ENCODE measurements at places on chromosomes 7 and 10.

DNA sequence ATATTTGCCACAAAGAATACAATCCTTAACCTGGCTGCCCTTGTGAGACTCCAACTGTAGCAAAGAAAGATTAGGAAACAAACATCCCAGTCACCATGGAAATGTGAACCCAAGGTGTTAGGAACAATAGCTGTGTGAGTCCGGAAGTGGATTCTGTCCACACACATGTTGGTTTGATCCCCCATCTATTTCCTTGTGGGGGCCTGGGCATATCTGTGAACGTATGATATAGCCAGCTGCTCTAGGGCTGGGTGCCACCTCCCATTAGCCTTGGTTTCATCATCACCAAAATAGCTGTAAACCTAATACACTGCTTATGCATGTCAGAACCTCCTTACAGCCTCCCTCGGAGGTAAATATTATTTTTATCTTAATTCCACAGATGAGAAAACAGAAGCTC is 26.4 kb downstream of the GRK5 start:
- DNase-seq: no peak

- no peak for DNase-seq
Measured at GRCh38 chr7:46814516-46815250, 767.2 kb downstream of the TNS3 start.

DNA sequence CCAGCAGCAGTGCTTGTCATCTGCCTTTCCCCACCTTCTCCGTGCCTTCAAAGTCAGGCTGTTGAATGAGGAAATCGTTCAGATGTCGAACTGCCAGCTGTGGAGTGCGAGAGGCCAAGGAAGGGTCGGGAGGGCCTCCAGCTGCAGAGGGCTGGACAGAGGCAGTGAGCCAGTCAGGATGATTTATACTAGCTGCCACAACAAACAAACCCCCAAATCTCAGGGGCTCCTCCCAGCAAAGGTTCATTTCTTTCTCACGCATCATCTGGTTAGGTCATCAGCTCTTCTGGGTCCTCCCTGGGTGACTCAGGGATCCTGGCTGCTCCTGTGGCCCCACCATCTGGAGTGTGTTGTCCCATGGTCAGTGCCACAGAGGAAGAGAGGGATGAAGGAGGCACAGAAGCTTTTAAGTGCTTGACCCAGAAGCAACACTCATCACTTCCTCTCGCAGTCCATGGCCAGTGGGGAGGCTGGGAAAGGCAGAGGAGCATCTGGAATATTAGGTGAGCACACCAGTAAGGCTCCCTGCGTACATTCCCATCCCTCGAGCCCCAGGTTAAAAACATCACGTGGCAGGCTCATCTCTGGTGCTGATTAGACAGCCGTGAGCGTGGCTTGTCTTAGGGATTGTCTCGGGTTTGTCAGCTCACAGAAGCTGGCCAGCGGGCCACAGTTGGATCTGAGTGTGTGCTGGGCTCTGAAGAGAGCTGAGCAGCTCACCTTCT is 140.7 kb downstream of the RGS10 start:
- DNase-seq: peak; percentile 98

GRCh38 chr10:112637901-112638300 is 190.9 kb downstream of the VTI1A start:
- DNase-seq: no peak

DNA sequence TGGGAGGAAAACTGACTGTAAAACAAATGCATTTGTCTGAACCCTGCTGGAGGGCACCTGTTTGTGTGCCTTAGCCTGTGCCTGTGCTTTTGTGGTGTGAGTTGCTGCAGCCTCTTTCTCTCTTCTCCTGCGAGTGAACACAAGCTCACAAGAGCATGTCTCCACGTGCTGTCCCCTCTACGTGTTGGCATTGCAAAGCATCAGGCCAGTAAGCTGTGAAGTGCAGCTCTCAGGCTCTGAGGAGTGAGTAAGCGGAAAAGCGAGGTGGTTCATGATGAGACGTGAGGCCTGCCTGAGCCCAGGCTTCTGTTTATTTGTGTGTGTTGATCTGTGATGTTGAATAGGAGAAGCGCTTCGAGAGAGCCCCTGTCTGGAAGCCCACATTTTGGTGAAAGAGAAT is 85.6 kb upstream of the PDCD4 start:
- DNase-seq: no peak

GRCh38 chr10:92240289-92241157 is 50.4 kb downstream of the CPEB3 start:
- DNase-seq: no peak

DNA sequence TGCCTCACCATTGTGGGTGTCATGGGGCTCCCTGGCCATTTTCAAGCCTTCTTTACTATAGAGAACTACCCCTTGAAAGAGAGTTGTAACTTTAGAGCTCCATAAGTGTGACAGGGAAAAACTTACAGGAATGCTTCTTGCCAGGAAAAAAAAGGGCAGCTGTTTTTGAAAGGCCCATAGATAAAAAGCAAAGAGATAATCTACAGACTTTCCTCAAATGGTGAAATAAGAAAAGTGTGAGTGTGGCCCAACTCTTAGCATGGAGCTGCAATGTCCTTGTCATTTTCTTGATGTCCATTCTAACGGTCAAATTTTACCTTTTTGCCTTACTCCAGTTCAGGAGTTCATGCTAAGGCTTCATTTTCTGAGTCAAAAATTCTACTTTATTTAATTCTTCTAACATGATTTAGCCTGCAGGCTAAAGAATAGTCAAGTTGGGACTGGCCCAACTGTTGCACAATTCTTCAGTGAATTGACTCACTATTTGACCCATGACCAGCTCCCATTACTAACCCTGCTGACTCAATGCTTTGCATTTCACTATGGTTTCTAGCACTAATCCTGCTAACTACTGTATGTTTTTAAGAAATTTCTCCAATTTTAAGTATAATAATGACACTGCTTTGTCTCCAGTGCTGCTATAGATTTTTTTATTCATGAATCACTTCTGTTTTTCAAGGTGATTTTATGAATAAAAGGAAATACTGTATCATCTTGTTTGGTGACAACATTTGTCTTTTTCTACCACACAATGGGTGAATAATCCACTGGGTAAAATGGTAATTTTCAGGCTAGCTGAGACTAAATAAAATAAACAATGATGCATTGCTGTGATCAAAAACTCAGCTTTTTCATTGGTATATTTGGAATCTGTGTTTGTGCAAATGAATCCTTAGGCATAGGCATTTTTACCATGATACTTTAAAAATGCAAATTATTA is 41.4 kb upstream of the SGCE start:
- peak; percentile 92 for DNase-seq

DNA sequence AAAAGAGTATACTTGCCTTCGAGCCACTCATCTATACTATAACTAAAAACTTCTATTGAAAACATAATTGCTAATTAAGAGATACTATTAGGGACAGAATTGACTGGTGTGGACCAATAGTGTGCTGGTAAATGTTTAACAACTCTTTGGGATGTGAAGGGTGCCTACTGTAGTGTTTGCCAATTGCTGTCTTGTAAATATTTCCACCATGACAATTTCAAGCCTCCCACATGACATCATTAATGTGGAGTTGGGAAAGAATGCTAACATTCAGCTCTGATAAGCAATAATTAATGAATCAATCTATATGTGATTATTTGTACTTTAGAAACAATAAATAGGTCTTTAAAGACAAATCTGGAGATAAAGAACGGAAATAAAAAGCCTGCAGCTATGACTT is 136.8 kb downstream of the DGKB start:
- DNase-seq: no peak

- DNase-seq: no peak
Measured at GRCh38 chr10:114575417-114576131, 82.5 kb downstream of the ABLIM1 start.

GRCh38 chr7:155392726-155393570 is 65.0 kb upstream of the EN2 start:
- no peak for DNase-seq

GRCh38 chr7:18087687-18088078 is 60.0 kb upstream of the PRPS1L1 start:
- no peak for DNase-seq

GRCh38 chr10:6223981-6224380 is 21.2 kb downstream of the PFKFB3 start:
- no peak for DNase-seq

GRCh38 chr10:43892062-43892770 is 243.5 kb upstream of the ZNF32 start:
- DNase-seq: peak; percentile 56
